ENCODE measurements at places on chromosomes 3 and 15.

- no peak for DNase-seq
These were observed 79.3 kb downstream of the DNAH12 start for GRCh38 chr3:57464801-57465200.

GRCh38 chr15:52626671-52627369, 52.4 kb downstream of the ATOSA start:
- no peak for DNase-seq

GRCh38 chr3:98737301-98737700, 25.8 kb upstream of the ST3GAL6 start:
- DNase-seq, result no peak

DNA sequence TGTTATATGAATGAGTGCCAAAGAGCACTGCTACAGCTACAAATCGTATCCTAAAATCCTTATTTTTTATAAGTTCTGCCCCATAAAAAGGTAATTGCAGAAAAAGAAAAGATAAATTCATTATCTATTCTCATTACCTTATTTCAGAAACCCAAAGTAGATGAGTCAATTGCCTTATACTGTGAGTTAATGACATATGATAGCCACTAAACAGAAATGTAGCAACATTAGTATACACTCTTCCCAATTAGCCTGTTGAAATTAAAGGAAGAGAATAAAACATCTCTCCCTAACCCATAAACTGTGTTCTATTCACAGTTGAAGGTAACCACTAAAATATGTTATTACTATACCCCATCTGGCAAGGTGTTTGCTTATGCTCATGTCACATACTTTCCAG, 11.0 kb downstream of the TBL1XR1 start:
- no peak for DNase-seq
